ENCODE measurements at places on chromosomes 7 and 10. TPM values are rescaled to one million over a fixed set of nuclear protein-coding genes. Genes with fewer than 3 reads are reported as not detected.

Gene FAM180A
- total RNA-seq: not detected

GRCh38 chr7:99557940-99558305, 519 bp upstream of the ZNF655 start:
- DNase-seq: peak; percentile 6

- no peak for DNase-seq
These were observed 10.2 kb upstream of the MMP21 start for GRCh38 chr10:125785791-125786190.

DNA sequence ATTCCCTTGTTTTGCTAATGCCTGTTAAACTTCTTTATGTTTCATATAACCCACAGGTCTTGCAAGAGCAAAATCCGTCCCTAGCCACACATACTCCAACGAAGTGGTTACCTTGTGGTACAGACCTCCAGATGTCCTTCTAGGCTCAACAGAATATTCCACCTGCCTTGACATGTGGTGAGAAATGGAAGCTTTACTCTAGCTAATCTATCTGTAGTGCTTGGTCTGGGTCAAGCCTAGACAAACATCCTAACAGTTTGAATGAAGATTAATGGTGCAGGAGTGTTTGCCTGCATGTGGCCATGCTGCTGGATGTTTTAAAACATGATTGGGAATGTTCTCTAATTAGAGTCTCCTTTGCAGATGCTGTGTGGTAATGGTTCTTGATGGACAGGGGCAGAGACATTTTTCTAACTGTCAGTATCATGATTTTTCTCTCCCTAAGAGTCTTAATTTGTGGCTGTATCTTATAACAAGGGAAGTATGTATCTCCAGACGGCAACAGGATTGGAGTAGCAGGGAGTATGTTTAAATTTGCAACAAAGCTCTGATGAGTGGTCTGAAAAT, 308.5 kb upstream of the FZD1 start:
- no peak for DNase-seq

GRCh38 chr7:148772297-148773089, 73.8 kb downstream of the CUL1 start:
- DNase-seq: no peak

- DNase-seq: no peak
These were observed 268.0 kb downstream of the ADRA2A start for GRCh38 chr10:111344804-111345203.

DNA sequence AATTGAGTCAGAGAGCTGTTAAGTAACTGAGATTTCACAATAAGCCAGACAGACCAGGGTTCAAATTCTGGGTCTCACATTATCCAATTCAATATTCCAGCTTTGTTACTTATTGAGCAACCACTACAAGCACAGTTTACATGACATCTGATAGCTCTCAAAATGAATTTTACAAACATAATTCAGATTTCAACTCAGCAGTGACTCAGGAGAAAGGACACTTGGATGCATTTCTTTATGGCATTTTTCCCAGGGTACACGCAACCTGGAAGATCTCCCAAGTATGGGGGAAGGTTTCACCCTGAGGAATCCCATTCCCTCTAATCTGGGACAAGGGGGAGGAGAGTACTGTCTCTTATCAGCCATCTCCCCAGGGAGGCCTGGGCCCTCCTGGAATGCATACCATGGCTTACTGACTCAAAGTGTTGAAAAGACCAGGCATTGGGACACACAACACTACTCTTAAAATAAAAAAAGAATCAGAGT, 102.4 kb downstream of the CFTR start:
- DNase-seq: no peak

GRCh38 chr7:74092964-74093471, 9.4 kb downstream of the LIMK1 start:
- no peak for DNase-seq

DNA sequence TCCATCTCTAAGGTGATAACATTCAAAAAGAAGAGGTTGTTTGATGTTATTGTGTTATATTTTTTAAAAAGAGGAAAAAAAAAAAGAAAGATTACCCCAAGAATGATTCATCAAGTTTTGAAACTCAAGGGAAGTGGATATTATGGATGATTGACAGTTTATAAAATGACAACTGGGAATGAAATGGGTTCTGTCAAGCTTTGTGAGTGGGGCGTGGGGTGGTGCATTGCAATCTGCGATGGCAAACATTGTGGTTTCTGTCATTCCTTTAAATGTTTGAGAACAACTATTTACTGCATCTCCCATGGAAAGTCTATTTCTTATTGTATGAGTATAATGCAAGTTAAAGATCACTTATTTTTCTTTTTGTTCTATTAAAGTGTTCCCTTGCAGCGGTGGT, 297.0 kb downstream of the CCDC3 start:
- peak; percentile 68 for DNase-seq

- DNase-seq: no peak
These were observed 3.5 kb downstream of the AIMP2 start for GRCh38 chr7:6012355-6013104.

- DNase-seq: peak; percentile 10
These were observed 75.1 kb downstream of the CRPPA start for GRCh38 chr7:16345979-16346958.

GRCh38 chr10:33099748-33100147, 141.7 kb upstream of the ITGB1 start:
- no peak for DNase-seq

DNA sequence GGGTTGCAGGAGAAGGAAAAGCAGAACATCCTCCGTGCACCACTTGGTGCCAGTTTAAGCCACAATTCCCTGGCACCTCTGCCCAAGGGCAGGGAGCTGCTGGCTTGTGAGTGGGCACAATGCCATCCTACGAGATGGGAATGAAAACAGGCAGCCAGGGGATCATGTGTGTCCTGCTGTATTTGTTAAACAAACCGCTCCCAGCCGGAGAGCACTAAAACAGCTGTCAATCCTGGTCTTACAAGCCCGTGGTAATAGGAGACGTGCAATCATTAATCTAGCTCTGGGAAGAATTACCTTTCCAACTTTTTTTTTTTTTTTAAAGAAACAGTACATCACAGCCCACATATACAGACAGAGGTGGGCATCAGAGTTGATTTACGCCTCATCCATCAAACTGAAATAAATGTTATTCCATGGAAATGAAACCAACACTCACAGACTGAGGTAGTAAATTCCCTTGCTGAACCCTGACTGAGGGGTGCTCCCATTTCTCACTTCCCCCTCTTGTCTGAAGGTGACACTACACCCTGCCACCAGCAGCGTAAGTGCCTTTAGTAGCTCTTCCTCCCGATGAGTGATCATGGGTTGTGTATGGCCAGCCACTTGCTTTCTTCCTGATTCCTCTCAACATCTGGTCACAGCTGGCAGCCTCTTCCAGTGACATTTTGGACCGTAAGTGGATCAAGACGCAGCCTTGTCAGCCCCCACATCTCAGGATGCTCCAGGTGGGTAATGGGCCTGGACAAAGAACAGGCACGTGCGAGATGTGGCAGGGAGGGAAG, 143.8 kb downstream of the TEX36 start:
- peak; percentile 31 for DNase-seq

Gene SUN1
- total RNA-seq: 94.8 TPM

- DNase-seq: no peak
These were observed 8.8 kb downstream of the AFAP1L2 start for GRCh38 chr10:114395366-114396022.

GRCh38 chr7:97043281-97043680, 18.6 kb upstream of the DLX5 start:
- no peak for DNase-seq

DNA sequence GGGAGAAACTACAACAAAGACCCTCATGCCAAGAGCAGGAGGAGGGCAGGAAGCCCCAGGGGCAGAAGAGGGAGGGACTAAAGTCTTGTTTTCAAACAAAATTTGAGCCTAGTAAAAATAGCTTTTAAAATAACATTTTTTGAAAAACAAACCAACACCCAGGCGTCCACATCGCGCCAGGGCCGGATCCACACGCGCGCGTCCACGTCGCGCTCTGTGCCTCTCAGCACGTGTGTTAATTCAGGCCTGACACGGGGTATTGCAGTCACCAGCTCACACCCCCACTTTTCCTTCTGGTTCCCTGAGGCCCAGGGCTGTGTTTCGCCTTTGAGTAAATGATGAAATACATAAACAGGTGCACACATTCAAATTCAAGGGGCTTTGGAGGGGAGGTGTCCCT, 196.2 kb downstream of the TCERG1L start:
- DNase-seq: no peak

GRCh38 chr7:20647036-20647435, 31.6 kb downstream of the ABCB5 start:
- DNase-seq: no peak

DNA sequence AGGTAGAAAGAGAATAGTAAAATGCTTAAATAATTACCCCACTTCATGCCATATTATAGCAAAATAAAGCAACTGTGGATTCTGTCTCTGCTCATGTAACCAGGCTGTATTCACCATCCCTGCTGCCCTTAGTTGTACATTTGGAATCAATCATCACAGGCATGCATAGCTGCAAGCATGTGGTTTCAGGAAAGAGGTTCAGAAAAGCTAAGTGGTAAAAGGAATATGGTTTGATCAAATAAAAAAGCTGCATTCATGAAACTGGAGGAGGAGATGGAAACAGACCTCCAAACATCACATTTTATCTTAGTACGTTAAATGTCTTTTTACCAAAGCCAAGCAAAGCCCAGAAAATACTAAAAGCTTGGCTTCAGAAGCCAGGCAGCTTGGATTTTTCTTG, 81.3 kb downstream of the ADAM22 start:
- DNase-seq: no peak

Gene C7orf33
- total RNA-seq: not detected

Gene CRHR2
- total RNA-seq: not detected

GRCh38 chr7:32588657-32589056, 93.4 kb downstream of the AVL9 start:
- DNase-seq: peak; percentile 89

DNA sequence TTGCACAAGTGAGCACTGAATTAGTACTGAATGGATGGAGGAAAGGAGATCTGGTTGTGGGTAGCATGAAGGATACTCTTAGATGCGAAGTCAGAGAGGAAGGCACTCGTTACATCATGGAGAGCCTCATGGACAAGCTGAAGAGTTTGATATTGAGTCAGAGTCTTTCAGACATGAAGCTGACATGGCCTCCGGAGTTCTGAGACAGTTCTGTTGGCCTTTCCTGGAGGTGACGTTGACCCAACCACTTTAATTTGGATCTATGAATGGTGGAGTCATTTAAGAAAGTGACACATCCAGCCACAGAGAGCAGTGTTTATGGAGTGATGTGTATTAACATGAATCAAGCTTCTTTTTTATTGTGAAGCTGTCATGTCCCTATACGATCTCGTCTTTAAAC, 286.3 kb upstream of the CDC14C start:
- no peak for DNase-seq

GRCh38 chr7:11776039-11776438, 56.0 kb downstream of the THSD7A start:
- DNase-seq: no peak

DNA sequence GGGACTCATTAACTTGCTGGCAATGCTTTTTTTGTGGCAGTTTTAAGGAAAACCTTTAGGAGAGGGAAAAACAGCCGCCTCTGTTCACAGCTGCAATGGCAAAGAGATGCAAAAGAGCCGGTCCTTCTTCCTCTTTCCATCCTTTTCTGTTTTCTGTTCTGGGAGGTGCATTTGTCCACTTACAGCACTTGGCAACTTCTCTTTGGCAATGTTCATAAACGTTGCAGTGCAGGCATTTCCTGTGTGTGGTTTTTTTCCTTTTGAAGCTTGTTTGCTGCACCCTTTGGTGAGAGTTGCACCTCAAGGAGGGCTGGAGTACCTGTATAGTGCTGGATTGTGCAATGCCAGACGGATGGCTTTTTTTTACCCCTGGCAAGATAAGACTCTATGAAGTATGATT, 53.9 kb upstream of the HABP2 start:
- no peak for DNase-seq

DNA sequence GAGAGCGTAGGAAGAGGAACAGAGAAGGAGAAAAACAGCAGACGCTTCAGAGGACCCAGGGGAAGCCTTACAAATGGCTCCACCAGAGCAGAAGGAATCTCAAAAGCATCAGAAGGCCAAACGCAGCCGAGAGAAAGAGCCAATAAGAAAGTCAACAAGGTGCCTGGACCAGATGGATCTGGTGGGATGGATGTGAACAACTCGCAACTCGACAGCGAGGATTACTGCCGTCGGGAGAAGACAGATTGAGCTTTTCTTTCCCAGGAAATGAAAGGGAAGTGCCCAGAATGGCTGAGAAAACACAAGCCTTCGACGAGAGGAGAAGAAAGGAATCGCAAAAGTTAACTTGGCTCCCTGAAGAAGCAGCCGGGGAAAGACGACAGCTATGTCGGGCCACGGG, 132.8 kb upstream of the MGMT start:
- no peak for DNase-seq

Gene SPDYE9
- total RNA-seq: not detected

- no peak for DNase-seq
These were observed 45.5 kb downstream of the CAMK2B start for GRCh38 chr7:44279731-44280505.

Gene H2BK1
- not detected for total RNA-seq

GRCh38 chr10:106799776-106800175, 364.7 kb downstream of the SORCS1 start:
- DNase-seq: no peak

DNA sequence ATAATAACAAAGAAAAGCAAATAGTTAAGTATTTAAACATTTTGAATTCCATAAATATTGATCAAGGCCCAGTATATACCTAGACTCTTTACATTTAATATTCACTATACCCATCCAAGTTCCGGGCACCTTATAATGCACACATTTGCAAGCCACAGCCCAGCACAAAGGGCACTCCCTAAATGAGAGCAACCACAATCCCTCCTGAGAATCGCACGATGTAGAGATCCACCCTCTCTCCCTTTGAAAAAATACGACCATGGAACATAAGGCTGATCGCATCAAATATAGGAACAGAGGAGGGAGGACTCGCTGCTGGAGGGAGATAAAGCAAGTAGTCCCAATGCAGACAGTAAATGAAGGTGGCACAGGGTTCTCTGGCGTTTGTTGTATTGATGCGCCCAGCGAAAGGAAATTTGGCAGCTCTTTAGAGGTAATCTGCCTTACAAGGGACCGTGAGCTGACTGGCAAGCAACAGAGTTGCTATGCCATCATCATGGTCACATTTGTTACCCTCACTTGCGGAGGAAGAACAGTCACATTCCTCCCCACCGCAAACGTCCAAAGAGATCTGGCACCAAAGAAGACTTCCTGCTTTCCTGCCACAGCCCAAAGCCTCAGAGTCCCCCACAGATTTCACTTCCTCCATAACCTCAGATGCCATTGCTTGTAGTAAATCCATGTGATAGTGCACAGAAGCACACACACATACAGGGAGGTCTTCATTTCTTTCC, 16.1 kb upstream of the TAS2R40 start:
- no peak for DNase-seq
